ENCODE measurements at places on chromosomes 11 and 22. TPM values are rescaled to one million over a fixed set of nuclear protein-coding genes. Genes with fewer than 3 reads are reported as not detected.

GRCh38 chr11:133153031-133153430, 379.3 kb downstream of the OPCML start:
- no peaks in the 10 kb centered on the region for H3K36me3 ChIP-seq
- no peak overlapping the region for H3K4me3 ChIP-seq
- peaks cover 10% of the 10 kb centered on the region for H3K27me3 ChIP-seq
- no peaks in the 10 kb centered on the region for H3K4me1 ChIP-seq

GRCh38 chr22:50305393-50305922, 2.0 kb downstream of the PLXNB2 start:
- H3K4me3 ChIP-seq, result no peak overlapping the region
- no peak overlapping the region for H3K27ac ChIP-seq
- no peaks in the 10 kb centered on the region for H3K4me1 ChIP-seq
- no peaks in the 10 kb centered on the region for H3K36me3 ChIP-seq
- DNase-seq, result no peak
- H3K27me3 ChIP-seq, result peaks cover 71% of the 10 kb centered on the region

DNA sequence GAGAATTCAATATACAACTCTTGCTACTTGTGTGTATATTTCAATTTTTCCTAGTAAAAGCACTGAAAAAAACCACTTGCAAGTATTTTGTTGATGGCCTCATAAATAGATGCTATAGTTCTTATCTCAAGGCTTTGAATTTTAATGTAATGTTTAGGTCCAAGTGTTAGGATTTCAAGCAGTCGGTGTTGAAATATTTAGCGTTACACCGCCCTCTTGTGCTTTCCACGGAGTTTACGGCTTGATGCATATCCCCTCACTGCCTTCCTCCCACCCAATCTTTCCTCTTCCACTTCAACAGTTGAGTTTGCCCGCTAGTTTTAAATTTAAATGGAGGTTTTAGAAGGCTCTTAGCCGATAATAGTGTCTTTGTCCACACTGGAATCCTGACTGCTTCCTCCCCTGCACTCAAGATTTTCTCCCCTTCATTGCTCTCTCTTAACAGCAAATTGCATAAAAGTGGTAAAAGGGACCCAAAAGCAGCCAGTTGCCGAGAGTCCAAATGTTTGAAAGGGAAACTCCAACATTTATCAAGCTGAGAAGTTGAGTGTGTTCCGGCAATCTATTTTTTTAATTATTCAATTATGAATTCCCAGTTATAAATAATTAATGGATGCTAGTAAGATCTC, 25.9 kb upstream of the HTATIP2 start:
- no peak for DNase-seq
- peaks cover 13% of the 10 kb centered on the region for H3K27me3 ChIP-seq
- no peak overlapping the region for H3K27ac ChIP-seq
- H3K4me3 ChIP-seq, result no peak overlapping the region

GRCh38 chr22:37206841-37207821, 5.1 kb downstream of the SSTR3 start:
- DNase-seq, result no peak
- no peaks in the 10 kb centered on the region for H3K27me3 ChIP-seq
- H3K36me3 ChIP-seq, result peaks cover 2% of the 10 kb centered on the region
- H3K27ac ChIP-seq, result peak overlapping the region; percentile 25
- H3K4me1 ChIP-seq, result peaks cover 18% of the 10 kb centered on the region

UBQLNL gene
- 0.46 TPM for total RNA-seq

ARHGAP20 gene
- total RNA-seq, result not detected

DNA sequence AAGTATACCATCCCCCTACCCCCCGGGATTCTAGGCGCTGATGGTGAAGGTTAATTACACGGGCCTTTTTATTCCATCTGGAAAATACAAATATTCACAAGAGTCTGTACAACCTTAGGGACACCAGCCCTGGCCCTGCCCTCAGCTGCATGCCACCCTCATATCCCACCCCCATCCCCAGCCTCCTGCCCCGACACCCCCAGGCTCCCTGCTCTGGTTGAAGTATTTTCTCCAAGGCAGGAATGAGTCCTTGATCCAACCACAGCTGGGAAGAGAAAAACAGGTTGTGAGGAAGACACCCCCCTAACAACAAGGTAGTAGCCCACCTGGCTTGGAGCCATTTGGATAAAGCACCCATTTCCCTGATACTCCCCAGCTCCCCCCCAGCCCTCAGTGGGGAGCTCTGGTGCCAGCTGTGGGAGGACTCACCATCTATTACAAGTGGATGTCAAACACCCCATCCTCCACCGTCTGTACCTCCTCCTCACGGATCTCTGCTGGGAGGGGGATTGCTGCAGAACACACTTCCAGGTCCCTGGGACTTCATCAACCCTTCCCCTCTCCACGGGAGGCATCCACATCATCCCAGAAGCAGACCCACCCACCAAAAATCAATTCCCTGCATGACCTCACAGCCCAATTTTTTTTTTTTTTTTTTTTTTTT, 4.0 kb upstream of the NRXN2 start:
- H3K27ac ChIP-seq, result no peak overlapping the region
- H3K27me3 ChIP-seq, result no peaks in the 10 kb centered on the region
- peaks cover 45% of the 10 kb centered on the region for H3K36me3 ChIP-seq
- no peak overlapping the region for H3K4me3 ChIP-seq
- DNase-seq, result no peak

DNA sequence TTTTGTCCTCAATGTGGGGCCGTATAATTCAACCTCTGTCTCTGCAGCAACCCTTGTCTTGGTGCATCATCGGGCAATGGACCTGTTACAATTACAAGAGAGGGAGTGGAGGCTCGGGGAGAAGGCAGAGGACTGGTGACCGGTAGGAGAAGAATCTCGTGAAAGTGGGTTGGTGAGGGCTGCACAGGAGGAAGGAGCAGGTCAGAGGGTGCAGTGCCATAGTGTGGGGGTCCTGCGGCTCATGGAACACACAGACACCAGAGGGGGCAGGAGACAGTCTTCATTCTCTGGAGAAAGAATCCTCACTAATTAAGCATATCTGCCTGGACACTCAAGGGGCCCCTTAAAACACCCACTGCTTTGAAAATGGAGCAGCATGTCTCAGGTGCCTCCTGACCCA, 174.7 kb upstream of the B3GAT1 start:
- H3K27me3 ChIP-seq, result no peaks in the 10 kb centered on the region
- H3K27ac ChIP-seq, result no peak overlapping the region
- no peaks in the 10 kb centered on the region for H3K36me3 ChIP-seq

PRCP gene
- total RNA-seq, result 22.7 TPM

DNA sequence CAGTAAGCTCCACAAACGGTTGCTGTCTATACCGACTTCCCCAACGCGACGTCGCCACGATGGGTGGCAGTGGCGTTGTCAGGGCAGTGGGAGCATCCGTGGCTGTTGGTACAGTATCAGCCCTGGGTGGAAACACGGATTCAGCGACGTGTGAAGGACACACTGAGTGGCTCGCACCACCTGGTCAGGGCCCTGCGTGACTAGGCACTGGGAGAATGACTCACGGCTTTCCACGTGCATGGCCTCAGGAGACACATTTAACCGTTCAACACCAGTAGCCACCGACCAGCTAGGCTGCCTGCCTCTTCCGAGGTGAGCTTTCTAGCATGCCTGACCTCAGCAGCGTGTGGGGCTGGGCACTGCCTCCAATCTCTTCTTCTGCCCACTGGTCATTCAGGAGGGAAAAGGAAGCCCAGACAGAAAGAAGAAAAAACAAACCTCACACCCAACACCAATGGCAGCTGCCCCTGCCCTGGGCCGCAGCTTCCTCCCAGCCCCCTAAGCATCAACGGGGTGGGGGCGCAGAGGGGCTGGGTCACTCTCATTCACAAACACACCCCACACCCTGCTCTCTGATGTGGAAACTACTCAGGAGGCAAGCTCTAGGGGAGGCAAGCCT, 59.0 kb downstream of the MYH9 start:
- peaks cover 46% of the 10 kb centered on the region for H3K4me1 ChIP-seq
- H3K4me3 ChIP-seq, result peak overlapping the region; percentile 11
- peaks cover 16% of the 10 kb centered on the region for H3K36me3 ChIP-seq
- H3K27me3 ChIP-seq, result no peaks in the 10 kb centered on the region
- DNase-seq, result peak; percentile 26
- peak overlapping the region; percentile 88 for H3K27ac ChIP-seq

GRCh38 chr22:46598737-46599424, 21.3 kb upstream of the GRAMD4 start:
- no peak overlapping the region for H3K4me3 ChIP-seq
- peaks cover 3% of the 10 kb centered on the region for H3K27me3 ChIP-seq
- H3K4me1 ChIP-seq, result peaks cover 2% of the 10 kb centered on the region
- peaks cover 6% of the 10 kb centered on the region for H3K36me3 ChIP-seq
- no peak overlapping the region for H3K27ac ChIP-seq

GRCh38 chr22:40982482-40983385, 31.6 kb downstream of the RBX1 start:
- no peak overlapping the region for H3K27ac ChIP-seq
- H3K4me3 ChIP-seq, result no peak overlapping the region
- H3K36me3 ChIP-seq, result no peaks in the 10 kb centered on the region
- H3K27me3 ChIP-seq, result no peaks in the 10 kb centered on the region
- H3K4me1 ChIP-seq, result no peaks in the 10 kb centered on the region
- DNase-seq, result no peak

DNA sequence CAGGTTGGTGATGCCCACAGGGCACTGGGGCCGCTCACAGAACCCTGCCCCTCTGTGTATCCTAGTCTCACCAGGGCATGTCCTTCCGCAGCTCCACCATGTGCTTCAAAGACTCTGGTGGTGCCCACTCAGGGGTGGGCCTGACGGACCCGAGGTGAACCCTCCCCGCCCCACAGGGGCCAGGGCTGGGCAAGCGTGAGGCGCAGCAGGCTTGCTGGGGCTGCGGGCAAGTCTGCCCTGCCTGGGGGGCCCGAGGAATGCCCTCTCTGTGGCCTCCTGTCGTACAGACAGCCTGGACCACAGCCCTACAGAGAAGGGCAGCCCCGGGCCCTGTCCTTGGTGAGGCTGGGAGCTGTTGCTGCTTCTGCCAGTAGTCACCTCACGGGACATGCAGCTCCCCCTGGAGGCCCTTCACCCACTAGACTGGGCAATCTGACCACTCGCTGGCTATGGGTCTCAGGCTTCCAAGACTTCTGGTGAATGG, 40.2 kb downstream of the TBX1 start:
- no peak overlapping the region for H3K27ac ChIP-seq
- no peak overlapping the region for H3K4me3 ChIP-seq
- DNase-seq, result no peak
- no peaks in the 10 kb centered on the region for H3K27me3 ChIP-seq

GRCh38 chr22:46367707-46368191, 32.2 kb downstream of the TRMU start:
- H3K27ac ChIP-seq, result no peak overlapping the region
- peaks cover 2% of the 10 kb centered on the region for H3K4me1 ChIP-seq

DNA sequence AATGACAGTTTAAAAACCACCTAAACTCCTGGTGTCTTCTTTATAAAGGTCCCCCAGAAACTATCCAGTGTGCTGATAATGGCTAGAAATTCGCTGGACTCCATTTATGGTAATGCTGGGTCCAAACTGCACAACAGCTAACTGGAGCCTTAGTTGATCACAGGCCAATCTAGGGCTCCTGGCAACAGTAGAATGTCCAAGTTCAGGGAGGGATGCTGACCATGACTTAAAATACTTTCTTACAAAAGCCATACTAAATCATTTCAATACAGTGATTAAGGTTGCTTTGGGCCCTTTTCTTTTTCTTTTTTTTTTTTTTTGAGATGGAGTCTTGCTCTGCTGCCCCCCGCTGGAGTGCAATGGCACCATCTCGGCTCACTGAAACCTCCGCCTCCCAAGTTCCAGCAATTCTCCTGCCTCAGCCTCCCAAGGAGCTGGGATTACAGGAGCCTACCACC, 14.5 kb upstream of the GAB2 start:
- H3K36me3 ChIP-seq, result peaks cover 7% of the 10 kb centered on the region
- no peak overlapping the region for H3K4me3 ChIP-seq
- H3K27ac ChIP-seq, result no peak overlapping the region
- DNase-seq, result no peak

- H3K27ac ChIP-seq, result no peak overlapping the region
- H3K27me3 ChIP-seq, result no peaks in the 10 kb centered on the region
- no peaks in the 10 kb centered on the region for H3K36me3 ChIP-seq
Measured at GRCh38 chr22:36546092-36546804, 17.3 kb upstream of the EIF3D start.

PRR33 gene
- 0.10 TPM for total RNA-seq

GRCh38 chr11:14384338-14384737, 25.4 kb upstream of the RRAS2 start:
- H3K4me3 ChIP-seq, result no peak overlapping the region
- no peaks in the 10 kb centered on the region for H3K36me3 ChIP-seq
- peaks cover 5% of the 10 kb centered on the region for H3K4me1 ChIP-seq
- H3K27ac ChIP-seq, result no peak overlapping the region
- no peaks in the 10 kb centered on the region for H3K27me3 ChIP-seq

- H3K4me3 ChIP-seq, result no peak overlapping the region
- no peaks in the 10 kb centered on the region for H3K36me3 ChIP-seq
- no peak for DNase-seq
- H3K27me3 ChIP-seq, result no peaks in the 10 kb centered on the region
- H3K4me1 ChIP-seq, result no peaks in the 10 kb centered on the region
Measured at GRCh38 chr22:16818538-16818937, 6.7 kb downstream of the XKR3 start.

MRGPRF gene
- total RNA-seq, result not detected

CRYBA4 gene
- not detected for total RNA-seq

DNA sequence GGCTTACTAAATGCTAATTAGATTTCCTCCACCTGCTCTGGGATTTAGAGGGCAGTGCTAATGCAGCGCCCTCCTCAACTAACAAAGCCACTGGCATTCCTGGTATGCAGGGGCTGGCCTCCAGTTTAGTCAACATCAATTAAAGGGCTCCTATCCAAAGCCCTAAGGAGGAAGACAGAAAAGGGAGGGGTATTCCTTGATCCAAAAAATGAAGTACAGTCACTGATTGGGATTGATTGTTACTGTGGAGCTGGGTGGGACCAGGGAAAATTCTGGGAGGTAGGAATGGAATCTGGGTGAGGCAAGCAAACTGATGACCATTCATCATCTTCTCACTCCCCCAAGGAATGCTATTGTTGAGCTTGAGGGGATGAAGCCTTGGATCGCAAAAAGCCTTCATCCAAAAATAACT, 52.2 kb downstream of the GAB2 start:
- H3K4me1 ChIP-seq, result no peaks in the 10 kb centered on the region
- H3K4me3 ChIP-seq, result no peak overlapping the region
- DNase-seq, result no peak
- H3K27ac ChIP-seq, result no peak overlapping the region
- H3K27me3 ChIP-seq, result no peaks in the 10 kb centered on the region
- no peaks in the 10 kb centered on the region for H3K36me3 ChIP-seq

DNA sequence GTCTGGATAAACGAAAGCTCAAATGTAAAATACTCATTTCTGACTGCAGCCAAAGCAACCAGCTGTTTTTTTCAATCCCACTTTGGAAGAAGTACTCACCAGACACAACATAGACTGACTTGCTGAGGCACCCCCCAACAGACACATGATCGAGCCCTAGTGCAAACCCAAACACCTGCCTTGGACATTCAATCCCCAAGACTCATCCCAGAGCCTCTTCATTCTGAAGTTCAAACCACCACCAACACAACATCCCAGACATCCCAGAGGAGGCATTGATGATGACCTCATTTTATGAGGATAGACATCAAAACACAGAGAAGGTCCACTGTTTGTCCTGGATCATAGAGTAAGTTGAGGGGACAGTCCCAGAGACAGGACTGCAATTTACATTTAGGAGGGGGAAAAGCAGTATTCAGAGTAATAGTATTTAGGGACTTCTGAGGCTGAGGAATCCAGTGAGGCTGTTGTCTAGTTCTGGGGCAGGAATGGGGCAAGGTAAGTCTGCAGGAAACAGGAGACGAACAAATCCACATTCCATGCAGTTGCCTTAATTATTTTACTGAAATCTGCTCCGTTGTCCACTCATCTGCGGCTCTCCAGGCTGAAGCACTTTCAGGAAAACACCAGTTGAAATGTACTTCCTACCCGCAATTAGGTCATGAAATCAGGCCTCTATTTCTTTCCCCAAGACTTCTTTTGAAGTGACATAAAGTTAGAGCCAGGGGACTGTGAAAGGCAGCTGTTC, 54.8 kb downstream of the CLPB start:
- no peak for DNase-seq
- no peak overlapping the region for H3K4me3 ChIP-seq
- H3K27ac ChIP-seq, result no peak overlapping the region
- H3K36me3 ChIP-seq, result no peaks in the 10 kb centered on the region
- no peaks in the 10 kb centered on the region for H3K4me1 ChIP-seq

Measured in T-cell (primary cell).